ENCODE measurements at places on chromosomes 3 and 15.

DNA sequence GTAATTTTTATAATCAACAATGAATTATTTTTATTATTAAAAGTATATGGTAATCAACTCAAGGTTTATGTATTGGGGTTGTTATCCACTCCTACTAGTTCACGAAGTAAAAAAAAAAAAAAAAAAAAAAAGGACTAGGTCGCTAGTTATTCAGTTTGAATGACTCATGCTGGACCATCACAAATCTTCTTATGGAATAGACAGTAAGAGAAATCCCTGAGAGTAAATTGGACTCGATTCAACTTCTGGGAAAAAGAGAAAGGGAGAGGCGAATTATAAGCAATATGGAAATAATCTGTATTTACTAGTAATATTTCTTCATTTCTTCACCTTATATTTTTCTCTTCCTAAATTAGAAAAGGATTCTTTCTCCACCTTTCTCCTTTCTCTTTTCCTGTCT lies 2.0 kb downstream of the MYEF2 start:
- DNase-seq, result no peak

- no peak for DNase-seq
Measured at GRCh38 chr3:8882642-8883041, 80.6 kb downstream of the RAD18 start.

GRCh38 chr3:171806200-171807128 lies 3.8 kb downstream of the PLD1 start:
- no peak for DNase-seq

- DNase-seq, result no peak
Measured at GRCh38 chr3:121496786-121497185, 49.0 kb downstream of the POLQ start.

- DNase-seq, result no peak
Measured at GRCh38 chr3:179020112-179020511, 51.5 kb downstream of the ZMAT3 start.

- DNase-seq, result no peak
Measured at GRCh38 chr3:86967062-86967461, 23.9 kb downstream of the VGLL3 start.

GRCh38 chr3:193842029-193842798 lies 249.2 kb downstream of the OPA1 start:
- no peak for DNase-seq

GRCh38 chr3:27960133-27960532 lies 238.0 kb upstream of the EOMES start:
- no peak for DNase-seq

- DNase-seq, result no peak
Measured at GRCh38 chr3:28039829-28040228, 201.6 kb upstream of the CMC1 start.
